ENCODE measurements at places on chromosomes 6 and 20. TPM values are rescaled to one million over a fixed set of nuclear protein-coding genes. Genes with fewer than 3 reads are reported as not detected.

DNA sequence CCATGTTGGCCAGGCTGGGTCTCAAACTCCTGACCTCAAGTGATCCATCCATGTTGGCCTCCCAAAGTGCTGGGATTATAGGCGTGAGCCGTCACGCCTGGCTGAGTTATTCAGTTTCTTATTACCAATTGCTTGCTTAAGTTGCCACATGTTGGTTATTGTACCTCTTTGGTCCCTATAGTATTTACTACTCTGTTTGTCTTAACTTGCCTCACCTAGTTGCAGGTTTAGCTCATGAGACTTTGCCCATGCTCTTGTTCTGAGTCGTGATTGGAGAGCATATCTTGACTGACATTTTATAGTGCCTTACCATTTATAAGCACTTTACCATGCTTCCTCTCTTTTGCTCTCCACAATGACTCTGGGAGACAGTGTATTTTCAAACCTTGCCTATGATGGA is 134.2 kb upstream of the HDGFL1 start:
- no peak for DNase-seq

Gene CTAGE9
- total RNA-seq = not detected

Gene RAET1L
- total RNA-seq = not detected

GRCh38 chr20:53609491-53610445 is 16.1 kb upstream of the ZNF217 start:
- peak; percentile 54 for DNase-seq

DNA sequence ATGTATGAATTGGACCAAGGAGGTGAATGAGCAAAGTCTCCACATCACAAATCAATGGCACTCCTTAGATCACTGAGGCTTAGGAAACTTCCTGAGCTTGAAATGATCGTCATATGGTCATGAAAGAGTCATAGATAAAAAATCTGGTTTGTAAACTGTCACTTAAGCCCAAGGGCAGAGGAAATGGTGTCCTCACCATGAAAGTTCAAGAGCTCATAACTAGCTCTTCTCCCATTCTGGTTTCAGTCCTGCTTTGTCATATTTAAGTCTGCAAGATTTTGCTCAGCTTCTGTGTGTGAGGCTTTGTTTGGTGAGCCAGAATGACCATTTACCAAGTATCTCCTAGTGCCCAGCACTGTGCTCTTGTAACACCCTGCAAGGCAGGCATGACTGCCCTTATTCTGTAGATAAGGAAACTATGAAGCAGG is 60.5 kb downstream of the GJA10 start:
- no peak for DNase-seq

Gene PRKN
- total RNA-seq = 12.1 TPM
